ENCODE measurements at places on chromosomes 7 and 10.

DNA sequence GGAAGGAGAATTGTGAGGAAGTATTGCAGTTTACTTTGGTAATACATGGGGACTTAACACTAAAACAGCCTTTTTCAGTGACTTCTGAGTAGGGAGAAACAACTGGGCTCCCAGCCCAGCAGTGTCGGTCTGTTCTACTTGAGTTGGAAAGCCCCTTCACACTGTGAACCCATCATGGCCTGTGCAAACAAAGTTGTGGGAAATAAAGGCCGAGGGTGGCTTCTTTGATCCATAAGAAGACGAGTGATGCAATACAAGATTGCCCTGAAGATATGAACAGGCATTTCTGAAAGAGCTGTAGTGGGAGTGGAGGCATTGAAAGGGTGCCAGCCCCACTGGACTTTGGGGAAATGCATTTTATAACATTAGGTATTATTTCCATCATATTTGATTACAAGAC is 28.3 kb downstream of the C10orf120 start:
- DNase-seq = no peak

DNA sequence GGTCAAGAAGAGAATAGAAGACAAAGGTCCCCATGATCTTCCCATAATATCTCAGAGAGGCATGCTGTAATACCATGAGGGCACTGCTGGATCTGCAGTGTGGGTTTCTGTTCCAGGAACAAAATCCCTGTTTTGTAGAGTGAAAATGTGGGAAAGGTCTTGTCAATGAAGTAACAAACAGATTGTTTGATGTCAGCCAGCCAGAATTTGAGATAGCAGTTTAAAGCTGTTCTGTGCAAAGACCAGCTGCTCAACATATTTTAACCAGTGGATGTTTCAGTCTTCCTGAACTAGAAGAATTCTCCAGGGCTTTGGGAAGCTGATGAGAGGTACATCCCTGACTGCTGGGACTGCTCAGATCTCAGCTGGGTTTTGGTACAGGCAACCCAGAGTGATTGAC is 1012.5 kb downstream of the DNAJB9 start:
- DNase-seq = no peak

- DNase-seq = no peak
Observed at GRCh38 chr10:81884856-81885255, 9.9 kb downstream of the NRG3 start.

GRCh38 chr10:107952649-107953556 is 788.4 kb upstream of the SORCS1 start:
- no peak for DNase-seq

GRCh38 chr7:34544621-34545020 is 113.4 kb upstream of the NPSR1 start:
- no peak for DNase-seq

DNA sequence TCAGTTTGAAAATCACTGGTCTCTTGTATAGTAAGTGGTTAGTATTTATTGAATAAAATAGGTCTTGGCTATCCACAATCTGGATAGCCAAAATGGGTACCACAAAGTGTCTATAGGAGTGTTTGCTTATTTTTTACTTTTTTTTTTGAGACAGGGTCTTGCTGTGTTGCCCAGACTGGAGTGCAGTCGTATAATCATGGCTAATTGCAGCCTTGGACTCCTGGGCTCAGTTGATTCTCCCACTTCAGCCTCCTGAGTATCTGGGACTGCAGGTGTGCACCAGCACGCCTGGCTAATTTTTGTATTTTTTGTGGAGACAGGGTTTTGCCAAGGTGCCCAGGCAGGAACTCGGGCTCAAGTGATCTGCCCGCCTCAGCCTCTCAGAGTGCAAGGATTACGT is 2.8 kb downstream of the RBM33 start:
- DNase-seq = no peak

DNA sequence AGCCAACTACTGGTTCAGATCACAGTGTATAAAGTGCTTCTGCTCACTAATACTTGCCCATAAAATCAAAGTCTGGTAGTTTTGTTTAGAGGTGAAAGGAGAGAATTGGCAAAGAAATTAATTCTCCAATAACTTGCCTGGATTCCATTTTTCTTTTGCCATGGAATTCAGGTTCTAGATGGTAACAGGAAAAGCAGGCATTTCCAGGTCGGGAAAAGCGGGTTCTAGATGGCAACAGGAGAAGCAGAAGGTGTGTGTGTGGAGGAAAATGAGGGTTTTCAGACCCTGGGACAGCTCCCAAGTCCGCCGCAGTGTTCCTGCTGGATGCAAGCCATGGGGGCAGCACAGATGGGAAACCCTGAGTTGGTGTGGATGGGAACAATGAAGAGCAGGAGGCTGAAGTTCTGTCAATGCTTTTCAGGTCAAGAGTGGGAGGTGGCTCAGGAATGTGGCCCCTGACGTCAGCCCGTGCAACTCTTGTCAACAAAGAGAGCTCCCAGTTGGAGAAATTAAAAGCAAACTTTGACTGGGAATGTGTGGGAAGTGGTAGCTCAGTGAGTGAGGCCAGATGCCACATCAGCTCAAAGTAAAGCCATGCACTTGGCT is 696.7 kb downstream of the LRMDA start:
- DNase-seq = no peak

DNA sequence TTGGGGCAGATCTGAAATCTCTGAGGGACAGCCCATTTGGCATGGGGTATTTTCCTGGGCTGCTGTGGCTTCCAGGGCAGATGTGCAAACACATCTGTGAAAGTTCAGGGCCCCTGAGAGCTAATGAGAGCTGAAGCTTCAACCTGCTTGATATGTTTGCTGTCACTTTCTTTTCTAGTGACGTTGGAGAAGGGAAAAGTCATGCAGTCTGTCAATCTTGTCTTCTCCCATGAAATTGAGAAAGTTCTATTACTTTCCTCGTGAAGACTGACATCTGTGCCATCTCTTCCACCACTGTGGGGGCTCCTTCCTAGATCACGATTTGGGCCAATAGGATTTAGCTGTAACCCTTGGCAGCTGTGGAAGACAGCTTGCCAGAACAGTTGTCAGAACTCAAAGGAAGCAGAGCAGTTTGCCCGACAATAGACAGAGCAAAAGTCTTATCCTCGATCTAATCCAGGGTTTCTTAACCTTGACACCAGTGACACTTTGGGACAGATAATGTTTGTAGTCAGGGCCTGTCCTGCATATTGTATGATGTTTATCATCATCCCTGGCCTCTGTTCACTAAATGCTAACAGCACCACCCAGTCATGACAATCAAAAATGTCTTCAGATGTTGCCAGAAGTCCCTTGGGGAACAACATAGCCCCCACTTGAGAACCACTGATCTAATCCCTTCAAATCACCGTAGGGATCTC is 586.5 kb downstream of the LRMDA start:
- no peak for DNase-seq

- DNase-seq = no peak
Observed at GRCh38 chr10:18341055-18341454, 200.8 kb downstream of the CACNB2 start.

- DNase-seq = no peak
Observed at GRCh38 chr7:1487466-1487865, 16.7 kb downstream of the INTS1 start.

GRCh38 chr7:23012908-23013714 is 819 bp downstream of the HYCC1 start:
- no peak for DNase-seq

GRCh38 chr7:19852192-19852591 is 78.8 kb upstream of the TMEM196 start:
- no peak for DNase-seq
